ENCODE measurements at places on chromosomes 3 and 15.

DNA sequence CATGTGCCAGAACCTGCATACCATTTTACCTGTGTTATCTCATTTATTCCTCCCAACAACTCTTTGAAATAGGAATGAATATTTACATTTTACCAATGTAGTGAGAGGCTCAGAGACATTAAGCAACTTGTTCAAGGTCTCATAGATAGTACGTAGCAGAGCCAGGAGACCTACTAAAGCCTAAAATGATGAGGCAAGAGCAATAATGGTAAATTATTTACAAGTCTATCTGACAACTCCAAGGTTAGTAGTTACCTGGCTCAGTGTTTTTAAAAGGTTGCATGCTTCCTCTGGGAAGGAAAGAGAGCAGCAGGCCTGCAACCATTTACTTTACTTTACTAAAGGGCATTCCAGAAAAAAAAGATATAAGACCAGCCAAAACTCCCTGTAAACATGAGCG, 103.0 kb downstream of the CFAP20DC start:
- DNase-seq, result no peak

DNA sequence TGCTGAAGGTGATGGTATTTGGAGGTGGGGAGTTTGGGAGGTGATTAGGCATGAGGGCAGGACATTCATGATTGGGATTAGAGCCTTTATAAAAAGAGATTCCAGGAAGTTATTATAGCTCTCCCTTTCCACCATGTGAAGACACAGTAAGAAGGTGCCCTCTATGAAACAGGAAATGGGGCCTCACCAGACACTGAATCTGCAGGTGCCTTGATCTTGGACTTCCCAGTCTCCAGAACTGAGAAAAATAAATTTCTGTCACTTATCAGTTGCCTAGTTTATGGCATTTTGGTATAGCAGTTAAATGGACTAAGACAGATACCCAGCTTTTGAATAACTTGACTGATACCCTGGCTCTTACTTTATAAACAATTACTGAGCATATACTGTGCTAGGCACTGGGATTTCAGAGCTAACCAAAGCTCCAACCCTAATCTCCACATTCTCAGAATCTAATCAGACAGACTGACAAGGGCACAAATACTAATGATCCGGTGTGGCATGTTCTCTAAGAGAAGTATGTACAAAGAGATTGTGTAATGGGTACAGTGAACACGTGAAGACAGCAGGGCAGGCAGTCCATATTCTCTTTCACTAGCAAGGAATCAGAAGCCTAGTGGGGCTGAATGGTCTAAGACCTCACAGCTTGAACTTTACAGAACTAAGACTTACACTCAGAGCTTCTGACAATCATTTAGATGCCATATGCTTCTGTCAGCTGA, 343.1 kb downstream of the WDR72 start:
- DNase-seq, result no peak

GRCh38 chr3:48518638-48519276, 14.8 kb upstream of the SHISA5 start:
- DNase-seq, result no peak

- no peak for DNase-seq
These were observed 634.9 kb upstream of the CFAP20DC start for GRCh38 chr3:59684766-59685165.

- DNase-seq, result no peak
These were observed 61.0 kb downstream of the ISG20 start for GRCh38 chr15:88699861-88700260.

DNA sequence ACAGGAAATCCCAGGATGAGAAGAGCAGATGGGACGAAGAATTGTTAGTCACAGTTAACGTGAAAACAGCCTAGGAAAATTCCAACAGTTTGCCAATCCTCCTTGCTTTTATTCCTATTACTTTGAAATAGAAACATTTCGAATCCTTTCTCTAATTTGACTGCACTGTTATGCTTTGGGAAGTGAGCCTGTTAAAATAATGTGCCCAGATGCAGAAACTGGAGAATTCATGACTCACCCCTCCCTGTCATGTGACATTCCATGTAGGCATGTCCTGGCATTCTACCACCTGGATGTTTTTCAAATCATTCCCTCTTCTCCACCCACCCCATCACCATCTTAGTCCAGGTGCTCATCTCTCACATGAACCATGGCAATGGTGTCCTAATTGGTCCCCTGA, 107.3 kb downstream of the MINAR1 start:
- DNase-seq, result no peak

DNA sequence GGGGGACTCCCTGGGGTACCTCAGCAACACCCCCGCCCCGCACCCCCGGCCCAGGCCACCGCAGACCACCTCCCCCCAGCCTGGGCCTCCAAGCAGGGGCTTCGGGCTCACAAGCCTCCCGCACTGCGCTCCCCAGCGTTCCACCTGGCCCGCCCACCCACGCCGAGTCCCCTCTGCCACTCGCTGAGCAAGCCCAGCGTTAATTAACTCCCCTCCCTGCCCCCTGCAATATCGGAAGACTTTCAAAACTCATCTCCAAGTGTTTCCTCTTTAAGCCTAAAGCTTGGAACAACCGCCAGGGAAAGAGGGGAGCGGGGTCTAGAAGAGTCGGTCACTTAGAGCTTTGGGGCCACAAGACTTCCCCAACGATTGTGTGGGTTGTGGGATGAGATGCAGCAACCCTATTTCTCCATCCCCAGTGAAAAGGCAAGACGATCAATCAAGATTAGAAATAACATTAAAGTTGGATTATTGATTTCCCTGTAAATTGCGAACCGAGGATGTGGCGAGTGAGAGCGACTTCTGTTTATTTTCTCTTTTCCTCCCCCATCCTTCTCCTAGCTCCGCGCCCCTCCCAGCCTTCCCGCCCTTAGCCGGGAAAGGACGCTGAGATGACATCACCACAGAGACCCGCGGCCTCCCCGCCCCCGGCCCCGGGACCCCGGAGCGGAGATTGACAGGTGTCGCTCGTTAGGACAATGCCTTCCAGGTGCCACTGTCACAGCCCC, 30.2 kb downstream of the NR2F2 start:
- DNase-seq, result no peak

- no peak for DNase-seq
These were observed 150.8 kb downstream of the PDZRN3 start for GRCh38 chr3:73473898-73474416.

DNA sequence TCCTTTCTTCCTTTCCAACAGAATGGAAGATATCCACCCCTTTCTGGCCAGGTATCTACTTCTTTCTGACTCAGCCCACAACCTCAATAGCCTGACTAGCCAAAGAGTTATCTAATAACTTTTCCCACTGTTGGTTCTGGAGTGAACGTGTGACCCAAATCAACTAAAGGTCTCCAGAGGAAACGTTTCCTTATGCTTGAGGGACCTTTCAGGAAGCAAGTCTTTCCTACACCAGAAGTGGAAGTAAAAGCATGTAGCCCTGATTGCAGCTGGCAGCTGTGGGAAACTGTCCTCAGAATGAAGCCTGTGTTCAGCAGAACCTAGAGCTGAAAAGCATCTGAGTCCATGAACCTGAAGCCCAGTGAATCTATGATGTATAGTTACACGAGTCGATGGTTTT, 34.7 kb upstream of the PHLDB2 start:
- DNase-seq, result no peak

GRCh38 chr3:157276801-157277200, 116.9 kb upstream of the CCNL1 start:
- DNase-seq, result no peak

DNA sequence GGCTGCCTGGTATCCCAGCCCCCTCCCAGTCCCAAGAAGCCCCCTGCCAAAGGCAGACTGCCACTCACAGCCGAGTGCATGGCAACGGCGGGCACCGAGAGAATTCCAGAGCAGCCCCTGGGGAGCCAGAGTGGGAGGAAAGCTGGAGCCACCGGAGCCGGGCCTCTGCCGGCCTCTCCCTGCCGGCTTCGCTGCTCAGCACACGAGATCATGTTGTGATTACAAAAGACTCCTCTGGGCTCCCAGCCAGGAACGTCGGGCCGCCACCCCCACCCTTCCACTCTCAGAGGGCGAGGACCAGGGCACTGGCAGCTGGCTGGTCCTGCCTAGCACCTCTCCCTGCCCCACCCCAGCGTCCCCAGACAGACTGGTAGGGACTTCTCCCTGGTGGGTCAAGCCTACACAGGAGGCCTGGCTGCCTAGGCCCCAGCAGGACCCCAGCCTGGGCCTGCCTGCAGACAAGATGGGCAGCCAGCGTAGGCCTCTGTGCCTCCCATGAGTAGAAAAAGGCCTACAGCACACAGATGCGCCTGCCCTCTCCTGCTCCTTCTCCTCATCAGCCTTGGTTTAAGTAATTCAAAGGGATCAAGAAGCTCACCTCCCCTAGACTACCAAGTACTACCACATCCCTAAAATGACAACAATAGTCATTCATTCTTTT, at the start of gene CCDC9B:
Gene CCDC9B (minus strand): TSS at position 200 of the 661 bp plus-strand sequence. CDS start 120 bp downstream, at position 80.
- DNase-seq, result no peak

- DNase-seq, result no peak
These were observed 740.5 kb downstream of the ROBO2 start for GRCh38 chr3:77780278-77780996.

GRCh38 chr3:57596495-57597126, 533 bp downstream of the ARF4 start:
- DNase-seq, result peak; percentile 43

DNA sequence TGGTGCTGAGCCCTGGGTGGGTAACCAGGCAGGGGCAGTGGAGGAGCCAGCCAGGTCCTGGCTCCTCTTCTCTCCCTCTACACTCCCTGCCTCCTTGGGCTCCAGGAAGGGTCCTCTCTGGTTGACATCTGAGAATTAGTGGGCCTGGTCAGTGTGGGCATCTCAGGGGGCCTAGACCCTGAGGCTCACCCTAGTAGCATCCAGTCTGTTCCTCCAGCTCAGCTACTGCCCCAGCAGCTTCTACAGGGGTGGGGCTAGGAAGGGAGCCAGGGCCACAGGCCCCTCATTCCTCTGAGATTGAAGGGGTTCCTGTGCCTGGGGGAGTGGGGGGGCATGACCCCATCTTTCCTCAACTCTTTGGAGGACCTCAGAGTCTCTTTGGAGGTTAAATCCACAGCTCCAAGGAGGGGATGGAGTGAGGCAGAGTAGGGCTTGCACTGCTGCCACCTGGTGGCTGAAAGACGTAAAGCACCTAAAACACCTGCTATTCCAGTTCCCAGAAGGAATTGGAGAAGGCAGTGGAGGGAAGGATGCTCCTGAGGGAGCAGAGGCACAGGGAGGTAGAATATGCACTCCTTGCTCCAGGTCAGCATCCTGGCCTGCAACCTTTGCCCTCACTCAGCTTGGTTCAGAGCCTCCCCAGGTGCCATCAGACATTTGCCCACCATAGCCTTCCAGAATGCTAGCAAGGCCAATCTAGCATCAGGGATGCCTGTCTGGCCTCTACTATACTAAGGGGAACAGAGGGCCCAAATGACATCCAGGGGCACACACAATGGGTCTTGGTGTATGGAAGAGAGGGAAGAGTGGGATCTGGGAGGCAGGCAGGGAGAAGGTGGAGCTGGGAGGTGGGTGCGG, 25.1 kb downstream of the C3orf18 start:
- DNase-seq, result peak; percentile 15

GRCh38 chr15:74216949-74217348, 14.4 kb upstream of the STRA6 start:
- no peak for DNase-seq

DNA sequence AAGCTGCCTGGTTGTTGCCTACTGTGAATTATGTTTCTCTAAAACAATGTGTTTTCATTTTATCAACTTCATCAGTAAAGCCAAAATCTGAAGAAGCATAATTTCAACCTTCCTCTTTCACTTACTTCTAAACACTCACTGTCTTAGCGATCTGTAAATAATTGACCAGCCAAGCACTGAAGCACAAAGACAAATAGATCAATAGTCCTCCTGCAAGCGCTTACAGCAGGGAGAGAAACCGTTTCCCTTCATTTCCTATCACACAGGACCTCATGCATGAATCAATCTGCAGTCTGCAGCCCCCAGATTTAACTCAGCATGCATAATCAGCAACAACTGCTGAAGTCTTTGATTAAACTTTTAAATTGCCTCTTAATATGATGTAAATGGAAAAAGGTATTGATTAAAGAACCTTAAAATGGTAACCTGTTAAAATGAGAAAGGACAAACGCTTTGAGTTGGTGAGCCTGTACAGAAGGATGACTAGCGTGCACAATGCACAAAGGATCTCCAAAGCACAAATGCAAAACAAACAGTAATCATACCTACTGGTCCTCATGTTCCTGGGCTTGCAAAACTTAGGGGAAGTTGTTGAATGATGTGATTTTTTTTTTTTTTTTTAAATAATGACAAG, 370.2 kb upstream of the ZNF385D start:
- no peak for DNase-seq

- DNase-seq, result no peak
These were observed 427.2 kb downstream of the ZIC1 start for GRCh38 chr3:147836330-147836729.

DNA sequence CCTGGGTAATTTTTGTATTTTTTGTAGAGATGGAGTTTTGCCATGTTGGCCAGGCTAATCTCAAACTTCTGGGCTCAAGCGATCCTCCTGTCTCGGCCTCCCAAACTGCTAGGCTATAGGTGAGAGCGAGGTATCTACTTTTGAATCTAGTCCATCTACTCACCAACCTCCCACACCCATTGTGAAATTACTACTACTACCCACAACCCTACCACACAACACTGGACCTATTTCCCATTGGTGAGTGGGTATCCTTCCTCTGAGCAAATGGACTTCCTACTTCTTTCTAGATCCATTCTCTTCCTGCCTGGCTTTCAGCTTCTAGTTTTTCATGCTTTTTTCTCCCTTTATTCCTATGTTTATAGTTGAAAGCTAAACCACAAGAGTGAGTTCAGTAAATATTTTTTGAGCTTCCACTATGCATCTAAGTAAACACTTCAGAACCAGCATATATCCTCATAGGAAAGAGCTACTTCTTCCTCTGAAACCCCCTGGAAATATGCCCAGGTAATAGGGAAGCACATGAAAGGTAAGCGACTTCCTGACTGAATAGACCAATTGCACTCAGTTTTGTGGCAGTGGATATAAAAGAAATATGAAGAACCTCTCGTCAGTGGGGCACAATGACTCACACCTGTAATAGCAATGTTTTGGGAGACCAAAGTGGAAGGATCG, 39.1 kb downstream of the MYO1E start:
- DNase-seq, result no peak

DNA sequence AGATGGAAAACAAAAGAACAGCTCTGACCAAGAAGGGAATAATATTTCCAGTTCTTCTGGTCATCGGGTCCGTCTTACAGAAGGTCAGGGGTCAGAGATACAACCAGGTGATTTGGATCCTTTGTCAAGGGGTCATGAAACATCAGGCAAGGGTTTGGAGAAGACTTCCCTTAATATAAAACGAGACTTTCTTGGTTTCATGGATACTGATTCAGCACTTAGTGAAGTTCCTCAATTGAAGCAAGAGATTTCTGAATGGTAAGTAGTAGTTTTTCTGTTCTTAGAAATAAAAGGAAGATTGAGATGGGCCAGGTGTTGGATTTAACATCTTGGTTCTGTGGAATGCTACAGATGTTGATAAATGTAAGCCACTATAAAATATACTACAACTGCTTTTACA, 9.5 kb downstream of the MGA start:
- DNase-seq, result no peak

Data from stimulated activated CD8-positive, alpha-beta memory T cell treated with anti-CD3 and anti-CD28 coated beads, Interleukin-4, amount 100 ng/mL, for 1 hour (primary cell).